ENCODE measurements at places on chromosomes 11 and 22.

- H3K27ac ChIP-seq, result no peak overlapping the region
- H3K4me3 ChIP-seq, result no peak overlapping the region
- no peaks in the 10 kb centered on the region for H3K36me3 ChIP-seq
- no peaks in the 10 kb centered on the region for H3K27me3 ChIP-seq
- H3K4me1 ChIP-seq, result no peaks in the 10 kb centered on the region
- DNase-seq, result no peak
Measured at GRCh38 chr11:38304926-38305325, 1706.9 kb upstream of the RAG2 start.

GRCh38 chr11:117497206-117497951, 169.7 kb downstream of the CEP164 start:
- no peak overlapping the region for H3K27ac ChIP-seq
- H3K4me1 ChIP-seq, result no peaks in the 10 kb centered on the region
- DNase-seq, result no peak
- H3K36me3 ChIP-seq, result no peaks in the 10 kb centered on the region

GRCh38 chr22:46815559-46815895, 53.1 kb downstream of the TBC1D22A start:
- DNase-seq, result no peak
- no peaks in the 10 kb centered on the region for H3K27me3 ChIP-seq
- no peak overlapping the region for H3K27ac ChIP-seq
- H3K4me3 ChIP-seq, result no peak overlapping the region

DNA sequence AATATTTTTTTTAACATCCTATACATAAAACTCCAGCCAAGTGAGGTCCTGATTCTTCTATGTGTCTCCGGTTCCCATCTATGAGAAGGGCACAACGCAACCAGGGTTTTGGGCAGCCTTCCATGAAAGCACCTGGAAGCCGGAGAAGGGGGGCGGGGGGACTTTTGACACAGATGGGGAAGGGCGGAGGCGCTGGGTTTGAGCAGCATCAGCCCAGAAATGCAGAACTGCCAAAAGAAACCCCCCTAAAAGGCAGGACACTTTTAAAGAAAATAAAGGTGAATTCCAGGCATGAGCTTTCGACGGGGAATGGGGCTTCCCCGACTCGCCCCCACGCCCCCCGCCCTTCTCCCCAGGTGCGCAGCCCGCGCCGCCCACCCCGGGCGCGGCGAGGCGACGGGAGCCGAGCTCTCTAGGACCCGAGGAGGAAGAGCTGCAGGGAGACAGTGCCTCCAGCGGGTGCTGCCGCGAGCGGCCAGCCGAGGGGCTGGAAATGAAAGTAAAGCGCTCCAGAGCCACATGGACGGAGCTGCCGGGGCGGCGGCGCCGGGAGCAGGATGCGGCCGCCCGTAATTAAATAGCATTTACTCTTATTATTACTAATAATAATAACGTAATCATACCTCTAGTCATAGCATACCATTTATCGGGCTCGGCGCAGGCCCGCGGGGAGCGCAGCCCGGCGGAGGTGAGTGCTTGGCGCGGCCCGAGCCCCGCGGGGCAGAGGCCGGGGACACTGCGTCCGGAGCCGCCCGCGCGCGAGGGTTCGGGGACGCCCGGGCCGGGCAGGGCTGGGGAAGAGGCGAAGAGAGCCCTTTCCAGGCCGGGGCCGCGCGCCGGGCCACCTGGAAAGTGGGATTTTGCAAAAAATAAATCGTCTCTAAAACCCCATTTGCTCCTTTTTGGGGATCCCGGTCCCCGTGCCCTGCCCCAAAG, at the start of gene ZC3H7B:
ZC3H7B (plus strand) TSS at position 441 of the 936 bp plus-strand sequence. CDS start 19,136 bp downstream, outside the sequence.
- peaks cover 8% of the 10 kb centered on the region for H3K36me3 ChIP-seq
- peak within 1 kb of the TSS; percentile 77 for H3K27ac ChIP-seq
- peaks cover 4% of the 10 kb centered on the region for H3K27me3 ChIP-seq
- peaks cover 34% of the 10 kb centered on the region for H3K4me1 ChIP-seq

GRCh38 chr22:50004918-50005317, 7.6 kb downstream of the IL17REL start:
- H3K27me3 ChIP-seq, result peaks cover 48% of the 10 kb centered on the region
- H3K36me3 ChIP-seq, result no peaks in the 10 kb centered on the region
- no peak for DNase-seq
- H3K27ac ChIP-seq, result no peak overlapping the region

DNA sequence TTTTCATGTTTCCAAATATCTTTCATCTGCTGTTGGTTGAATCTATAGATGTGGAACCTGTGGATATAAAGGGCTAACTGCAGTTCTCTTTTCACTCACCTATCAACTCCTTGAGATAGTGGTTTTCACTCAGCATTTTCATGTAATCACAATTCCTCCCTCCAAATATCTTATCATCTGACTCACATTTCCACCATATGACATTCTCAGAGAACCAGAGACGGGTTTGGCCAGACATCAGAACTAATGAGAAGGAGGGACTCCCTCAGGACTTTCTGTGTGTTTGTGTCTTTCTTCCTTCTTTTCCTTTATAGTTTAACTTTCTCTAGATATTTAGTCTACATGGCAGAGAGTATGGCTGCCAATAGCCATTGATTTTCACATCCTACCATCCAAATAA, 134.8 kb upstream of the DDI1 start:
- no peak for DNase-seq
- H3K27ac ChIP-seq, result no peak overlapping the region
- H3K4me1 ChIP-seq, result no peaks in the 10 kb centered on the region

GRCh38 chr11:87063982-87064381, 26.2 kb downstream of the TMEM135 start:
- DNase-seq, result no peak
- no peaks in the 10 kb centered on the region for H3K4me1 ChIP-seq
- H3K4me3 ChIP-seq, result no peak overlapping the region
- no peak overlapping the region for H3K27ac ChIP-seq

DNA sequence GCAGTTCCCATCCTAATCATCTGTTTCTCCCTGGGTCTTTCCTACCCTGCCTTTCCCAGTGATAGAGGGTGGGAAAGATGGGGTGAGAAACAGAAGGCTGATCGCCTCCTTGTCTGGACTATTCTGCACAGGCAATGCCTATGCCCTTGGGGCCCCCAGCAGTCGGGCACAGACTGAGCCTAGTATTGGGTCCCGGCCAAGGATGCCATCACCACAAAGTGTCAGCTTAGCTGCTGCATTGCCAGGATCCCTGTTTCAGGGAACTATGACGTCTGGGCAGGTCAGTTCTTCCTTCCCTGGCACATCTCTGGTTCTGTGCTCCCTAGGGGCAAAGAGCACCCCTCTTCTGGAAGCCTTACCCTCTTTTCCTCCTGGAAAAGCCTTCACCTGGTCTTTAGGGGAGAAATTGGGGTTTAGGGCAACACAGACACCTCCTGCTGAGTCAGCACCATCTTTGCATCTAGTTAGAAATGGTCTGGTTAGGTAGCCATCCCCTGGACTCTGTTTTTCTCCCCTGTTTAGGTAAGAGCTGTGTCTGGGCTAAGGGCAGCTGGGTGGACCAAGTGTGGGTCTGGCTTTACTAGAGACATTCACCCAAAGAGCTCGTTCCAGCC, 2.1 kb downstream of the ADAMTS8 start:
- DNase-seq, result no peak
- H3K27ac ChIP-seq, result no peak overlapping the region
- peaks cover 90% of the 10 kb centered on the region for H3K27me3 ChIP-seq
- peaks cover 12% of the 10 kb centered on the region for H3K4me1 ChIP-seq
- H3K4me3 ChIP-seq, result no peak overlapping the region
- peaks cover 2% of the 10 kb centered on the region for H3K36me3 ChIP-seq

DNA sequence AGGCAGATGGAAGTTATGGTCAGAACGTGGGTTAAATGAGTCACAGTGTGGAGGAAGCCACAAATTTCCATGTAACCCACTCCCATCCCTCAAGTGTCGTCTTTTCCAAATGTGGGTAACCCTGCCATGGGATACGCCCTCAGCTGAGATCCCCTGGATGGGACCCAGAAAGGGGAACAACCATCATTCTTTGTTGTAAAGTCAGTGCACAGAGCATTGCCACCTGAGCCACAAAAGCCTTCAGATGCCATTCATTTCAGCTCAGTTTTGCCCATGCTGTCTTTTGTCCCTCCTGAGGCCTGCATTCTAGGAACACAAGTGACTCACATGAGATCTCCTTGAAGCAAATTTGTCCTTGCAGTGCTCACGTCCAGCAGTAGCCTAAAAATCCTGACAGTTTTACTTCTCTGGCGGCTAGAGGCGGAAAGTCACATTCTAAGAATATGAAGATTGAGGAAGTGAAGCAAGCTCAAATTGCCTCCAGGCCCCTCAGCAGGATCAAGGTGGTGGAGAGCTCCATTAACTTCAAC, 30.6 kb downstream of the MMP13 start:
- peaks cover 11% of the 10 kb centered on the region for H3K27me3 ChIP-seq
- DNase-seq, result no peak
- H3K27ac ChIP-seq, result no peak overlapping the region
- H3K4me3 ChIP-seq, result no peak overlapping the region
- H3K36me3 ChIP-seq, result no peaks in the 10 kb centered on the region
- H3K4me1 ChIP-seq, result peaks cover 5% of the 10 kb centered on the region

DNA sequence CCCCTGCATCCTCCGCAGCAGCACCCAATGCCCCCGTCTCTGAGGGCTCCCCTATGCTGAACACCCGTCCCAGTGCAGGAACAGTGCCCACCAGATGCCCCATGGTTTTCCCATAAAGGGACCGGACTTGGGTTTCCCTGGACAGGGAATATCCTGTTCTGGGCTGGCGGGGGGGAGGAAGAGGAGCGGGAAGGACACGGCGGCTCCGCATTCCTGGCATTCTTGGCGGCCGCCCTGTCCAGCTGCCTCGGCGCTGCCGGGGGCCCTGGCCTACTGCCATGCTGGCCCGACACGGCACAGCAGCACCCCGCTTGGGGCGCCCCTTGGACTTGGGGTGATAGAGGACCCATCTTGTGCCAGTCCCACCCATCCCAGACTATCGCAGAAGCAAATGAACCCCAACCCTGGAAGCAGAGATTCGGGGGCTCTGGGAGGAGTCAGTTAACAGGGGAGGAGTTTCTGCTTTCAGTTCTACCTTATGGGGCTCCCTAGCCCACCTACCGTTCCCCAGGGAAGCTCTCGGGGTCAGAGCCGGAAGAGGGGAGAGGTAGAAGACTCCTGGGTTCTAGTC, 23.7 kb upstream of the CBX7 start:
- no peak overlapping the region for H3K27ac ChIP-seq
- H3K27me3 ChIP-seq, result peaks cover 10% of the 10 kb centered on the region
- H3K4me1 ChIP-seq, result peaks cover 44% of the 10 kb centered on the region
- no peak for DNase-seq
- H3K36me3 ChIP-seq, result no peaks in the 10 kb centered on the region
- no peak overlapping the region for H3K4me3 ChIP-seq

DNA sequence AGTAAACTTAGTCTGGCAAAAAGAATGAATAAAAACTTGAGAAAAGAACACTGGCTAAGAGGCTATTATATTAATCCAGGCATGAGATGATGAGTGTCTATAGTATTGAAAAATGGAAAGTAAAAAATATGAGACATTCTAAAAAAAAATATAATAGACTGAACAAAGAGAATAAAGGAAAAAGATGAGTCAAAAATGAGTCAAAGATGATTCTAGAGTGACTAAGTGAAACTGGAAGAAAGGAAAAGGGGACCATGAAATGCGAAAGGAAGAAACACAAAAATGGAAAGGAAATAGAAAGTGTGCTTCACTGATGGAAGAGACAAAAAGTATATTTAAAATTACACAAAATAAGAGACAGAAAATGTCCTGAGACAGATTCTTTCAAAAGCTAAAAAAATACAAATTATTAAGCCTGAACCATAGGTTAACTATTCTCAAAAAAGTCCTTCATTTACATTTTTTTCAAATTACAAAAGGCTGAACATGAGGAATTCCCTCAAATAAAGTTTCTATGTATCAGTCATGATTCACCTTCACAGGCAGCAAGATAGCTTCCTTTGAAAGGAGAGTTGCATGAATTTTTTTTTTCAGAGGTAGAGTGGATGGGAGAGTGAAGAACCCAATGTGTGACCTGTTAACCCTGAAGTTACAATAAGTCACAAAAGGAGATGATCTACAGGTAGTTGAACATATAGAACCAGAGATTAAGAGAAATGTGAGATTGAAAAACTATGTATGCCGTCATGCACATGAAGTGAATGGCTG, 75.2 kb downstream of the EIF3M start:
- no peaks in the 10 kb centered on the region for H3K36me3 ChIP-seq
- no peaks in the 10 kb centered on the region for H3K4me1 ChIP-seq
- no peak overlapping the region for H3K4me3 ChIP-seq
- H3K27me3 ChIP-seq, result no peaks in the 10 kb centered on the region
- no peak overlapping the region for H3K27ac ChIP-seq
- DNase-seq, result no peak

DNA sequence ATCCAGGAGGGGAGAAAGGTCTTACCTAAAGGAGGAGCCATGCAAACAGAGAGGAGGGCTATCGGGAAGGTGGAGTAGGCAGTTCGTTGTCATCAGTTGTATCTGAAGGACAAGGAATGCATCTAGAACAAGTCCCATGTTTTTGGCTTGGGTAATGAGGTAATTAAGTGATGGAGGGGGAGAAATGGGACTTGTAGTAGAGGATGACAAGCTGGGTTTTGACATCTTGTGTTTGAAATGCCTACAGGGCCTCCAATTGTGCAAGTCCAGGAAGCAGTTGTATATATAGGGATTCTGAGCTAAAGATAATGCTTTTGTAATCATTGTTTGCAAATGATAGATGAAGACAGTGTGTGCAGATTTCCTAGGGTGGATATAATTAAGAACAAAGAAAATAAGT, 622.8 kb downstream of the NTM start:
- H3K4me1 ChIP-seq, result no peaks in the 10 kb centered on the region
- DNase-seq, result no peak
- no peak overlapping the region for H3K4me3 ChIP-seq
- H3K27ac ChIP-seq, result no peak overlapping the region

DNA sequence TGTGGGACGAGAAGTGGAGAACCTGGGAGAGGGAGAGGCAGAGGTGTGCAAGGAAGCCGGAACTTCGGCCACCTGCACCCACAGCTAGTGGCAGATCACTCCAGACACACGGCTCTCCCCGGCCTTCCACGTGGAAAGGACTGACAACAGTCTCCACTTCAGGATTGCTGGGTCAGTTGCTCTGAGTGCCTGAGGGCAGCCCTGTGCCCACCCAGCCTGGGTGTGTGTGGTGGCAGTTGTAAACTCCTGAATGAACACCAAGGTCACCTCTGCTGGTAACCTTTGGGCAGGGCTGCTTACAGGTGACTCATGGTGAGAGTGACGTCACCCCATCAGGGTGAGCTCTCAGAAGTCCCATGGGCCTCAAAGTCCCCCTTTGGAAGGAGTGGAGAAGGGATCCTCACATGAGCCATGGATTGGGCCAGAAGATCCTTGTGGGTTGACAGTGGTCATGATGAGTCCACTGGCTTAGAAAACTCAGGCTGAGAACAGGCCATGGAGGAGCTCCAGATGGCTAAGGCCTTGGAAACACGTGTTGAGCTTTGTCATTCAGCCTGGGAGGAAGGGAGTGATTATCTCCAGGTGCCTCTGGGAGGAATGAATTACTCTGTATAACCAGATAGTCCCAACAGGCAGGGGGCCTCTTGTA, 71.3 kb downstream of the BCR start:
- H3K4me1 ChIP-seq, result peaks cover 34% of the 10 kb centered on the region
- no peak for DNase-seq
- H3K36me3 ChIP-seq, result peaks cover 12% of the 10 kb centered on the region
- no peaks in the 10 kb centered on the region for H3K27me3 ChIP-seq
- no peak overlapping the region for H3K27ac ChIP-seq
- H3K4me3 ChIP-seq, result no peak overlapping the region

GRCh38 chr11:78533399-78533798, 41.3 kb downstream of the NARS2 start:
- H3K4me3 ChIP-seq, result no peak overlapping the region
- no peaks in the 10 kb centered on the region for H3K4me1 ChIP-seq
- no peak overlapping the region for H3K27ac ChIP-seq
- H3K27me3 ChIP-seq, result no peaks in the 10 kb centered on the region

Data from activated naive CD4-positive, alpha-beta T cell treated with anti-CD3 and anti-CD28 coated beads, Interleukin-2, amount 10 ng/mL, durations not matched to agents 7 days and 5 days (primary cell).